ENCODE measurements at places on chromosomes 1 and 21. TPM values are rescaled to one million over a fixed set of nuclear protein-coding genes. Genes with fewer than 3 reads are reported as not detected.

Gene PPP1R8
- 31.9 TPM for total RNA-seq

DNA sequence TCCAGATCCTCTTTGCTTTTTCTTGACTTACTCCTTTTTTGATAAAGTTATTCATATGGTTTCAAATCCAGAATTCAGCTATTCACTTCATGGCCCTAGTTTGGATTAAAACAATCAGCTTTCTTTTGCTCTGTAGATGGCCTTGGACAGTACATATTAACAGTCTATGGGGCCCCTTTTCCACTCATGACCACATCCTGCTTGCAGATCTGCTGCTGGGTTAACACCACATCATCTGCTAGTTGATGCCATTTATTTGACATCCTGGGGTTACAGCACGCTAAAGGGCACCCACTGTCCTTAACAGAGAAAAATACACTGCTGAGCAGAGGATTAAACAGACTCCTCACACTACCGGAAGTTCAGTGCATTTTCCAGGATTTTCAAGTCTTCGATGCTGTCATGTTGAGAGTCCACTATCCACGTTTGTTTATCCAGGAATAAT lies 941 bp upstream of the IFI16 start:
- DNase-seq, result no peak

Gene OR2T29
- not detected for total RNA-seq

DNA sequence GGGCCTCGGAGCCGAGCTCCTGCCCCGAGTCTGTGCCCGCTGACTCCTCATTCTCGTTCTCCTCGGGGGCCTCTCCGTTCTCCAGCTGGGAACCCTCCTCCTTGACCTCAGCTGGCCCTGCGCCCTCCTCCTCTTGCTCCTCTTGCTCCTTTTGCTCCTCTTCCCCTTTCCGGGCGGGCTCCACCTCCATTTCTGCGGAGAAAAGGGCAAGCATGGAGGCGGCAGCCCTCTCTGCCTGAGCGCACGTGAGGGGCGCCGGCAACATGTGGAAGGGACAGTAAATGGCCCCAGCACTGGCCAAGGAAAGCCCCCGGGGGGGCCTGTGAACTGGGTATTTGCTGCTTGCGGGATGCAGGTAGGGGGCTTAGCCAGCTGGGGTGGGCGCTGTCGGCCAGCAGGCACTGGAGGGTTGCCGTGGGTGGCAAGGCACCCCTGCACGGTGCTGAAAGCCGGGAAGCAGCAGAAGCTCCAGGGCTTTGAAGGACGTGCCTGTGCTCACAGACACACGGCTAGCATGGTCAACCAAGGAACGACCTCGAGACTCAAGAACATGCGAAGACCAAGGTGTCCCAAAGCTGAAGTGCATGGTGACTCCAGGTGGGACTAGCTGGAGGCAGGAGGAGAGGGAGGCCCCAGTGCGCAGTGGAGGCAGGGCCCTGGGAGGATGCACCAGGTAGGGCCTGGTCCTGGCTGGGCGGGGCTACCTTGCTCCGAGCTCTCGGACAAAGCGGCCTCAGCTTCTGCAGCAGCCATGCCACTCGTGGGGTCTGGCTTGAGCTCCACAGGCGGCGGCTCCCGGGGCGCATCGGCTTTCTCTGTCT lies 30.7 kb downstream of the ZBTB17 start:
- DNase-seq, result no peak

Gene FAAP20
- 15.5 TPM for total RNA-seq

Data from skin of body (tissue), 3 donors.